ENCODE measurements at places on chromosomes 2 and 18.

DNA sequence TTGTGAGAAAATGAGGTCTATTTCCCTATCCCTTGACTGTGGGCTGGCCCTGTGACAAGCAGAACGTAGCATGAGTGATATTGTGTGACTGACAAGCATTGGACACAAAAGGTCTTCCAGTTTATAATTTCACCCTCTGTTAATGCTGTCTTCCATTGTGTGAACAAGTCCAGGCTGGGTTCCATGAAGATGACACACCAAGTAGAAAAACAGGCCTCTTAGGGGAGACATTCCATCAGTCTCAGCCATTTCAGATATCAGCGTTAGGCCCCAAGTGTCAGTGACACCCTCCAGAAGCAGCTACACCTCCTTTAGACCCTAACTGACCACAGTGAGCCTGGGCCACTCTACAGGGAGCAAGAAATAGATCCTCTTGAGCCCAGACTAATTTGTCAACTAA lies 511.3 kb downstream of the FBXO15 start:
- no peak for DNase-seq

DNA sequence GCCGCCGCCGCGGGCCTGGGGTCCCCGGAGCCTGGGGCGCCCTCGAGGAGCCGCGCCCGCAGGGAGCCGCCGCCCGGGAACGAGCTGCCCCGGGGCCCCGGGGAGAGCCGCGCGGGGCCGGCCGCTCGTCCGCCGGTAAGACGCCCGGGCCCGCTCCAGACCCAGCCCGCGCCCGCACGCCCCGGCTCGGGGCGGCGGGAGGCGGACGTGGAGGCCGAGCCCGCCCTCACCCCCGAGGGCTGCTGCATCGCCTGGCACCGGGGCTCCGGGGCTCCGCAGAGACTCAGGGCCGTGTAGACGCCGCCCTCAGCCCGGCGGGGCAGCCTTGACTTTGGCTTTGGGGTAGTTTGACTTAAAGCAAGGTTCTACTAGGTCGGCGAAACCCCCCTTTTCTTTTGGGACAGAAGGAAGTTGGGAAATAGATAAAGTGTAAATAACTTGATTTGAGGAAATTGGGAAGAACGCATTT lies 335 bp downstream of the ERFE start:
- no peak for DNase-seq

- no peak for DNase-seq
Observed at GRCh38 chr2:128607440-128607839, 288.8 kb upstream of the HS6ST1 start.

GRCh38 chr2:215419769-215420470 lies 15.9 kb downstream of the FN1 start:
- DNase-seq = no peak
